ENCODE measurements at places on chromosomes 3 and 15. TPM values are rescaled to one million over a fixed set of nuclear protein-coding genes. Genes with fewer than 3 reads are reported as not detected.

Gene VGLL3
- 12.1 TPM for total RNA-seq

Gene CIDEC
- total RNA-seq = 88.8 TPM

Gene TMEM40
- total RNA-seq = 0.15 TPM

Gene SETD2
- total RNA-seq = 28.6 TPM

Gene IGSF10
- 0.30 TPM for total RNA-seq

Gene MUC4
- 0.02 TPM for total RNA-seq

Gene P2RY14
- not detected for total RNA-seq

Gene OR5H15
- total RNA-seq = not detected

Gene PODXL2
- 9.7 TPM for total RNA-seq

Gene GOLGA8R
- total RNA-seq = 0.16 TPM

Gene SCN5A
- 1.6 TPM for total RNA-seq

Gene HTR3E
- total RNA-seq = not detected

Gene GRM2
- total RNA-seq = 0.14 TPM

Gene HRG
- not detected for total RNA-seq

Gene GHSR
- total RNA-seq = not detected

Gene COX5A
- 547 TPM for total RNA-seq

Gene TMIE
- 0.17 TPM for total RNA-seq

Gene EID1
- 105 TPM for total RNA-seq

Gene GOLGA6A
- 0.12 TPM for total RNA-seq

Gene GPR171
- not detected for total RNA-seq

Gene LRRC2
- not detected for total RNA-seq

Gene NMNAT3
- total RNA-seq = 0.88 TPM

Gene ACTR8
- 18.0 TPM for total RNA-seq

Gene B3GNT5
- 30.7 TPM for total RNA-seq

Gene BCL2A1
- total RNA-seq = 10.3 TPM

Gene KLF15
- total RNA-seq = 0.73 TPM

Gene MESP1
- 6.8 TPM for total RNA-seq

Gene SLC9C1
- not detected for total RNA-seq

Gene A4GNT
- total RNA-seq = not detected

Gene LTK
- total RNA-seq = 0.09 TPM

Gene FOXB1
- not detected for total RNA-seq

Gene ISLR
- total RNA-seq = 0.50 TPM

Gene ZBED2
- 0.20 TPM for total RNA-seq

Gene CAMP
- total RNA-seq = not detected

Gene DNASE1L3
- total RNA-seq = not detected

Gene CCDC54
- total RNA-seq = not detected

Gene TRAT1
- total RNA-seq = not detected

Gene DUOXA1
- 0.08 TPM for total RNA-seq
